ENCODE measurements at places on chromosomes 3 and 15.

GRCh38 chr3:171950373-171950772 is 89.0 kb upstream of the FNDC3B start:
- peak; percentile 60 for DNase-seq

DNA sequence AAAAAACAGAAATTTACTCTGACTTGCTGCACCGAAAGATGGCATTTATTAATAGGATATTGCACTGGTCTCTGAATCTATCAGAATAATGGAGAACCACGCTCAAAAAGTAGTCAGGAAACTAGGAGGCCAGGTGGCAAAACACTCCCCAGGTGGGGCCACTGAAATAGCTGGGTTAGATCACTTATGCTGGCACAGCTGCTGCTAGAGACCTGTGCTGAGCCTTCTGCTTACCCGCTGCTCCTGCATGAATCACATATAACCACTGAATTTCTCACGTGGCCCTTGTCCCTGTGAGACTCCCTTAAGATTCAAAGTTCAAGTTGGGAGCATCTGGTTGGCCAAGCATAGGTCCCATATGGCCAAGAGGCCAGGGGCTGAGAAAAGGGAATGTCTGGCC is 66.0 kb upstream of the OXTR start:
- no peak for DNase-seq

- DNase-seq: peak; percentile 61
Observed at GRCh38 chr15:51499379-51499976, 123.1 kb downstream of the DMXL2 start.

DNA sequence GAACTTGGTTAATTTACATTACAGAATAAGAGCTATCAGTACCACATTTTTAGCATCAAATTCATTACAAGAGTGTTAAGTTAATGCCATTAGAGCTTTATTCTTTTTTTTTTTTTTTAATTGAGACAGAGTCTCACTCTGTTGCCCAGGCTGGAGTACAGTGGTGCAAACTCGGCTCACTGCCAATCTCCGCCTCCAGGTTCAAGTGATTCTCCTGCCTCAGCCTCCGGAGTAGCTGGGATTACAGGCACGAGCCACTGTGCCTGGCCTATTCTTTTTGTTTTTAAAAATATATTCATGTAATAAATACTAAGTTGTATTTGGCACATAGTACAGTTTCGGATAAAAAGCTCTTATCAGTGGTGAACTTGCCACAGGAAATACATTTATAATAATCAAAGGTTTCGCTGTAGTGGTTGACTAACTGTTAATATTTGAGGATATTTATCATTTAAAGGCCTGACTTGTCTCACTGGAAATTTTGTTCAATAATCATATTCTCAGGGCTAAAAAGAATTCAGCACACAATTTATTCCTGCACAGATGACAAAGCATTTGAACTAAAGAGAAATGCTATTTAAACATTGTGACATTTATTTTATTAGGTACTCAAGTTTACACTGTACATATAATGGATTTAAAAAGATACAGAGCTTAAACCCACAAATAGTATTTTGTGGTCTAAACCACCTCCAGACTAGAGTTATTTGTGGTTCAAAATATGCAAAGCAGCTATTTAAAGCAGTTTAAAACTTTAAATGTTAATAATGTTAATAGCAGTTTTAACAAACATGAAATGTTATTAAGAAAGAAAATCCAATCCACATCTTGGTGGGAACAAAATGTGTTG is 6.1 kb upstream of the LEKR1 start:
- DNase-seq: no peak

GRCh38 chr15:50506121-50506520 is 40.3 kb downstream of the USP50 start:
- no peak for DNase-seq

DNA sequence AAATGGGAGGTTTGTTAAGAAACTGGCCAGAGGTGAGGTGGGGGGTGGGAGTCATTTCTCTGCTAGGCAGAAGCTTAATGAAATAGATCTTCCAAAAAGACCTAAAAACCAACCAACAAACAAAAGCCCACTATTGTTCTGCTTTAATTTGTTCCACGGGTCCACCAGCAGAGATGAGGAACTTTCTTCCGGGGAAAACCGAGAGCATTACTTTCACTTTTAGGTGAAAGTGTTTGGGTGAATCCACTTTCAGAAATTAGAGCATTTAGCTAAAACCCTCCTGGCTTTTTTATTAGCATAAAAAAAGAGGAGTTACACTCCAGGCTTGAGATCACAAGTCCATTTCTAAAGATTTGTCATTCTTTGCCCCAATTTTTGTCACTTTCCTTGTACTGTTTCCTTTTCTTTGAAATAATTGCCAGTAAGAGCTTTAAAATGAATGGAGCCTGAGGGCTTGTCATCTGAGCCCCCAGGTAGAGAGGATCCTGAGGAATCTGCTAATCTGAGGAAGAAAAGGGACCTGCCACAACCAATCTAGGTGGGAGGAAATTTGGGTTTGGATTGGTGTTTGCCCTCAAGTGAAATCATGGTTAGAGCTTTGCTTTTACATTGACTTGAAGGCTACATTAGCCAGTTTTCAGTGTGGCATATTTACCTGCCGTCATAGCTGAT is 667.6 kb downstream of the NAALADL2 start:
- DNase-seq: peak; percentile 4

DNA sequence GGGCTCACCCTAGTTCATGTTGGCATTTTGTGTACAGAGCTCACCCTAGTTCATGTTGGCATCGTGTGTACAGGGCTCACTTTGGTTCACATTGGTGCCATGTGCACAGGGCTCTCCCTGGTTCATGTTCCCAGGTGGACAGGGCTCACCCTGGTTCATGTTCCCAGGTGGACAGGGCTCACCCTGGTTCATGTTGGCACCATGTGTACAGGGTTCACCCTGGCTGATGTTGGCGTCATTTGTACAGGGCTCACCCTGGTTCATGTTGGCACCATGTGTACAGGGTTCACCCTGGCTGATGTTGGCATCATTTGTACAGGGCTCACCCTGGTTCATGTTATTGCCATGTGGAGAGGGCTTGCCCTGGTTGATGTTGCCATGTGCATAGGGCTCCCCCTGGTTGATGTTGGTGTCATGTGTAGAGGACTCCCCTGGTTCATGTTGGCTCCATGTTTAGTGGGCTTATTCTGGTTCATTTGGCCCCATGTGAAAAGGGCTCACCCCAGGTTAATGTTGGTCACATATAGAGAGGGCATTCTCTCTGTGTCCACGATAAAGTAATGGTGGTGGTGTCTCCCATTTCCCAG is 31.7 kb upstream of the NR2C2 start:
- no peak for DNase-seq

GRCh38 chr3:134068429-134068828 is 38.7 kb upstream of the SLCO2A1 start:
- DNase-seq: no peak

DNA sequence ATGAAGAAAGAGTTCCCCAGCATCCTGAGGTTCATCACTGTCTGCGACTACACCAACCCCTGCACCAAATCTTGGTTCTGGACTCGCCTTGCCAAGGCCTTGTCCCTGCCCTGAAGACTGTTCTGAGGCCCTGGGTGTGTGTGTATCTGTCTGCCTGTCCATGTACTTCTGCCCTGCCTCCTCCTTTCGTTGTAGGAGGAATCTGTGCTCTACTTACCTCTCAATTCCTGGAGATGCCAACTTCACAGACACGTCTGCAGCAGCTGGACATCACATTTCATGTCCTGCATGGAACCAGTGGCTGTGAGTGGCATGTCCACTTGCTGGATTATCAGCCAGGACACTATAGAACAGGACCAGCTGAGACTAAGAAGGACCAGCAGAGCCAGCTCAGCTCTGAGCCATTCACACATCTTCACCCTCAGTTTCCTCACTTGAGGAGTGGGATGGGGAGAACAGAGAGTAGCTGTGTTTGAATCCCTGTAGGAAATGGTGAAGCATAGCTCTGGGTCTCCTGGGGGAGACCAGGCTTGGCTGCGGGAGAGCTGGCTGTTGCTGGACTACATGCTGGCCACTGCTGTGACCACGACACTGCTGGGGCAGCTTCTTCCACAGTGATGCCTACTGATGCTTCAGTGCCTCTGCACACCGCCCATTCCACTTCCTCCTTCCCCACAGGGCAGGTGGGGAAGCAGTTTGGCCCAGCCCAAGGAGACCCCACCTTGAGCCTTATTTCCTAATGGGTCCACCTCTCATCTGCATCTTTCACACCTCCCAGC is 2.9 kb downstream of the MYD88 start:
- DNase-seq: no peak

DNA sequence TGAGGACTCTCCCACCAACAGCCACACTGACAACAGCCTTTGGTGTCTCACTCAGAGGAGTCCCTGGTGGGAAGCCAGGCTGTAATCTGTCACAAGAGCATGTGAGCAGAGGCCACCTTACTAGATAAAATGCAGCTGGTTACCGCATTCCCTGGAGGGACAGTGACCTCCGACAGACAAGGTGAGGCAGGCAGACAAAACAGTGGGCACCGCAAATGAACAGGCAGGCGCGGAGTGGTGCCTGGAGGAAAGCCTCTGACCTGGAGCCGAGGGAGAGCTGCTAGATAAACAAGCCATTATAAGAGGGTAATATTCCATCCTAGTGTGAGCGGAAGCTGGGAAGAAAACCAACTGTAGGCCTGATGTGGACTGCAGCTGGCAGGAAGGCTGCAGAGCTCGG is 736.4 kb downstream of the FHIT start:
- DNase-seq: no peak
